GM12878 (cell line): ENCODE measurements at places on chromosomes 1 and 21.

GRCh38 chr1:161999301-162000052, 24.2 kb downstream of the OLFML2B start:
- no peaks in the 10 kb centered on the region; the same call in none of the 2 replicates for H3K27me3 ChIP-seq
- no peak overlapping the region for H3K27ac ChIP-seq
- H3K4me3 ChIP-seq, result no peak overlapping the region
- no peaks in the 10 kb centered on the region for H3K4me1 ChIP-seq

DNA sequence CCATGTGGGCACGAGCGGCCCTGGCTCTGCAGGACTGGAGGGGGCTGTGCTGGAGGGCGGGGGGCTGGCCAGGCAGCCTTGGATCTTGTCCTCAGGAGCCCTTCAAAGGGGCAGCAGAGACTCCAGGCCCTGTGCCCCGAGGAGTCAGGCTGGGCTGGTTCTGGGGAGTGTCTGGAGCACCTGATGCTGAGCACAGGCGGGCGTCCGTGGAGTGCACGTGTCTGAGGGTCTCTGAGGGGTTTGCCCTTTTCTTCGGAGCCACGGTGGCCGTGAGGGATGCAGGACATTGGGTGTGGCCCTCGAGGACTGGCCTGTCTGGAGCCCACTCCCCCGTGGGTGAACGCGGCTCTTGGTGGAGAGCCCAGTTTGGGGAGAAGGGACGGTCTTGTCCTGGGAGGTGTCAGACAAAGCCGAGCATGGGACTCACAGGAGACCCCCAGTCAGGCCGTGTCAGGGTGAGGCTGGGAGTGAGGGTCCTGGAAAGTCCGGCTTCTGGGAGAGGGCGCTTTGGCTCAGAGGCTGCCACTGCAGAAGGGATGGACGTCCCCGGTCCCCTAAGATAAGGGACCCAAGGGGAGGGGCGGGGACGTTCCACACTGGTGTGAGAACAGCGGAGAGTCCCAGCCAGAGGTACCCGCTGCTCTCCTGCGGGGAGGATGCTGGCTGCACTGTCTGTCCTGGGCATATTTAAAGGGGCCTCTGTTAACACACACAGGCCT, 60.8 kb downstream of the COL18A1 start:
- no peak overlapping the region for H3K4me3 ChIP-seq
- no peaks in the 10 kb centered on the region for H3K36me3 ChIP-seq
- no peaks in the 10 kb centered on the region for H3K4me1 ChIP-seq
- no peak for DNase-seq

DNA sequence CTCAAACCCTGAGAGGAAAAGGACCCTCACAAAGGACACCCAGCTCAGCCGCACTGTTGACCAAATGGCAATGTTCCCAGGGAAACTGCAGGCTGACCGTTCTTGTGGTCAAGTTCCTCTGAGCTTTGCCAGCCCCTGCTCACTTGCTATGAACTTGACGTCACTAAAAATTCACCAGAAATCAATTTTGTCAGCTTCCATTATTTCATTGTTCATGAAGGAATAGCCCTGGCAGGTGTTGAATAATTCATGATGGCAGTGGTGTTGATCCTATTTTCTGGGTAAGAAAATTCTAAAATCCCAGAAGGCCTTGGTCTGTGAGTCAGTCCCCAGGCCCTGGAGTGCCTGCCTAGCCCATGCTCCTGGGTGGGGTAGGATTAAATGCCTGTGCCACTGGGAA, 318.9 kb downstream of the ZNF326 start:
- no peaks in the 10 kb centered on the region for H3K27me3 ChIP-seq
- no peaks in the 10 kb centered on the region for H3K36me3 ChIP-seq
- no peaks in the 10 kb centered on the region for H3K4me1 ChIP-seq
- DNase-seq, result no peak
- no peak overlapping the region for H3K27ac ChIP-seq

GRCh38 chr21:38258521-38259485, 2.0 kb downstream of the KCNJ15 start:
- H3K27me3 ChIP-seq, result no peaks in the 10 kb centered on the region; the same call in 1 of the 2 replicates
- no peaks in the 10 kb centered on the region for H3K4me1 ChIP-seq
- no peak for DNase-seq
- H3K27ac ChIP-seq, result no peak overlapping the region
- no peaks in the 10 kb centered on the region for H3K36me3 ChIP-seq

DNA sequence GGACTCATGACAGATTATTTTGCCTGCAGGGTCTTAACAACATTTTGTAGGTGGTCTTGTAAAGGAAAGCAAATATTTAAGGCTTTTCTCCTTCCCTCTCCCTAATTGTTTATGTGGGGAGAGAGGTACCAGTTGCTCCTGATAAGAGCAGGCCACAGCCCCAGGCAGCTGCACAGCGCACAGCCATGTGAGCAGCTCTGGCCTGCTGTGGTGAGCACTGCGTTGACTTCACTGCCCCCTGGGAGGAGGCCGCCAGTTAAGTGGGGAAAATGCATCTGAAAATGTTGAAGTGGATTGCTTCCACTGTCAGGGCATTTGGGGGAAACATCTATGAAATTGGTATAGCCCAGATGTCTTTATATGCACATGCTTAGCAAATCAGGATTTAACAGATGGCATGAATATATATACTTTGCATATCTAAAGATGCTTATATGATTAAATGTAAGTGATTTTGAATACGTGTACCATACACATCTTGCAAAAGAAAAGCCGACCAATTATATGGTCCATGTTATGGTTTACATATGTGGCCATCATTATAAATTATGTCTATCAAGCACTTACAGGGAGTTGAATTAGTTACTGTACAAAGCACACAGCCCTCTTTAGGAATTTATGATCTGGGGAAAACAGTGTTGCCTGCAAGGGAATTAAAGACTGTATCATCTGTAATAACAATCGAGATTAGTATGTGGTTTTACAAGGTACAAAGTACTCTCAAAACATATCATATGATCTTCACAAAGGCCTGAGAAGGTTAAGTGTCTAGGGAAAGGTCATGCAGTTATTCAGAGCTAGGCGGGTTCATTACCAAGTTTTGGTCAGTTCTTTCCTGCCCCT, 132.1 kb downstream of the RHOU start:
- no peaks in the 10 kb centered on the region for H3K36me3 ChIP-seq
- no peaks in the 10 kb centered on the region for H3K27me3 ChIP-seq
- H3K4me1 ChIP-seq, result no peaks in the 10 kb centered on the region
- H3K27ac ChIP-seq, result no peak overlapping the region
- no peak for DNase-seq

DNA sequence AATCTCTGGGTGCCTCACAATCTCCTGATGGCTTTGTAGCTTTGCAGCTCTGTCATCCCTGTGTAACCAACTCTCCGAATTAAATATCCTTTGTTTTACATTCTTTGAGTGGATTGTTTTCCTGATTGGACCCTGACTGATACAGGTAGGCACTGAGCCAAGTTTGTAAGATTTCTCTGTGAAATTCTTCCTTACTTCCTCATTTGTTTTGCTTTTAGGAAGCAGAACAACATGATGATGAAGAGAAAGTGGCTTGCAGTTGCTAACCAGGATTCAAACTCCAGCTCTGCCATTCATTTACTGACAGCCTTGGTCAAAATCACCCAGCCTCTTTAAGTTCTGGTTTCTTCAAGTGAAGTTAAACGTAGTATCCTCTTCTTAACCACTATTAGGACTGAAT, 452.3 kb downstream of the OMA1 start:
- H3K36me3 ChIP-seq, result no peaks in the 10 kb centered on the region
- H3K27me3 ChIP-seq, result no peaks in the 10 kb centered on the region

- H3K27me3 ChIP-seq, result no peaks in the 10 kb centered on the region
- H3K36me3 ChIP-seq, result no peaks in the 10 kb centered on the region
- no peak overlapping the region for H3K27ac ChIP-seq
- H3K4me3 ChIP-seq, result no peak overlapping the region
- peaks cover 14% of the 10 kb centered on the region for H3K4me1 ChIP-seq
Measured at GRCh38 chr1:91757763-91758460, 128.0 kb downstream of the TGFBR3 start.

- H3K27ac ChIP-seq, result no peak overlapping the region
- H3K36me3 ChIP-seq, result peaks cover 31% of the 10 kb centered on the region
- no peak overlapping the region for H3K4me3 ChIP-seq
- DNase-seq, result no peak
Measured at GRCh38 chr1:202155478-202156021, 4.9 kb downstream of the PTPN7 start.

DNA sequence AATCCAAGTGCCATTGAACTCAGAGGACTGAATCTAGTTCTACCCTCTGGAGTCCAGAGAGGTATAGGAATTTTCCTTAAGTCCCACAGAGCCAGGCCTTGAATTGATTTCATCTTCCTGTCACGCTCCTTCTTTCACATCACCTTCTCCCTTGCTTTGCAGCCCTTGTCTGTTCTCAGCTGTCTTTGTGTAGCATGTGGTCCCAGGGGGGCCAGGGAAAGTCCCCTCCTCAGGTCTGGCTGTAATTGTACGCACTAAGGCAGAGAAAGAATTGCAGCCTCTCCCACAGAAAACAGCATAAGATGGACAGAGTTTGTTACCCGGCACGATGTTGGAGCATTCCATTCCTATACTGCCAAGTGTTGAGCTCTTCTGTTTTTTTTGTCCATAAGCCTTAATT, 153.6 kb downstream of the FAM78B start:
- no peaks in the 10 kb centered on the region for H3K36me3 ChIP-seq
- no peaks in the 10 kb centered on the region for H3K27me3 ChIP-seq
- DNase-seq, result no peak
- H3K4me3 ChIP-seq, result no peak overlapping the region

DNA sequence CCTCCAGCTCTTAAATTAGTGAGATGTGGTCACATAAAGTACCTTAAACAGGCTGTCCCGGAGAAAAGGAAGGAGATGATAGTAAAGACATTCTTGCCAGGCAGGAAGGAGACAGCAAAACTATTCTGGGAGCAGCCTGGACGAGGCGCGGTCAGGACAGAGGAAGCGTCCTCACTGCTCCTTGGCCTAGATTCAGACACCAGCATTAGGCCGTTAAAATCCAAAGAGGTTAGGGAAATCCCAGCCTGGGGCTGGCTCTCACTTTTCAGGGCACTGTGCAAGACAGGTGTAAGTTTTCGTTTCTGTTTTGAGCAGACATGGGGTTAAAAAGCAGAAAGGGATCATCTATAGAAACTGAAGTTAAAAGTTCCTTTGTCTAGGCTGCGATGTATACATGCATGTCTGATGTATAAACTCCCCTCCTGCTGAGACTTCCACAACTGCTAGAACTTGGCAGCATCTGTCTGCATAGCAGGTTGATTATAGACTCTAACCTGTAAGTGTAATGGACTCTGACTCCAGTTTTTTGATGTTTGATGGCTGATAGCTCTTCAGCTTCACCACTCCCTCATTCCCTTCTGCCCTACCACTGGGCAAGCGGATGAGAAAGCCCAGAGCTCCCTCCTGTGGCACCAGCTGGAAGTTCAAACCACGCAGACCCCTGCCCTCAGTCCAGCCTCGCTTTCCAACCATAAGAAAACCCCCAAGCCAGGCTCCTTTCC, 21.5 kb downstream of the STPG1 start:
- peak; percentile 84 for DNase-seq
- no peaks in the 10 kb centered on the region for H3K36me3 ChIP-seq
- peak overlapping the region; percentile 58; the same call in 1 of the 2 replicates for H3K4me3 ChIP-seq
- H3K27me3 ChIP-seq, result no peaks in the 10 kb centered on the region
- H3K4me1 ChIP-seq, result peaks cover 18% of the 10 kb centered on the region
- peak overlapping the region; percentile 85 for H3K27ac ChIP-seq

- H3K4me1 ChIP-seq, result no peaks in the 10 kb centered on the region
- no peaks in the 10 kb centered on the region for H3K36me3 ChIP-seq
- no peaks in the 10 kb centered on the region; the same call in 1 of the 2 replicates for H3K27me3 ChIP-seq
- H3K27ac ChIP-seq, result no peak overlapping the region
- no peak for DNase-seq
Measured at GRCh38 chr1:55716610-55717009, 501.4 kb upstream of the USP24 start.

- no peak overlapping the region for H3K27ac ChIP-seq
- H3K36me3 ChIP-seq, result no peaks in the 10 kb centered on the region
- peaks cover 3% of the 10 kb centered on the region; the same call in 1 of the 2 replicates for H3K27me3 ChIP-seq
- H3K4me3 ChIP-seq, result no peak overlapping the region
Measured at GRCh38 chr1:115865704-115866380, 24.9 kb upstream of the NHLH2 start.

GRCh38 chr21:41821756-41822431, 55.0 kb upstream of the RIPK4 start:
- peaks cover 19% of the 10 kb centered on the region for H3K36me3 ChIP-seq
- peaks cover 2% of the 10 kb centered on the region; the same call in 1 of the 2 replicates for H3K4me1 ChIP-seq
- no peak for DNase-seq
- no peaks in the 10 kb centered on the region for H3K27me3 ChIP-seq
- H3K4me3 ChIP-seq, result no peak overlapping the region
- H3K27ac ChIP-seq, result no peak overlapping the region

- no peaks in the 10 kb centered on the region for H3K36me3 ChIP-seq
- no peak for DNase-seq
- no peak overlapping the region for H3K27ac ChIP-seq
- no peaks in the 10 kb centered on the region for H3K27me3 ChIP-seq
Measured at GRCh38 chr1:87791931-87792740, 463.5 kb downstream of the LMO4 start.

- no peaks in the 10 kb centered on the region; the same call in 1 of the 2 replicates for H3K27me3 ChIP-seq
- H3K36me3 ChIP-seq, result no peaks in the 10 kb centered on the region
- no peak for DNase-seq
- H3K4me3 ChIP-seq, result peak overlapping the region; percentile 68
- H3K4me1 ChIP-seq, result peaks cover 15% of the 10 kb centered on the region
Measured at GRCh38 chr1:220879509-220880361, 492 bp downstream of the HLX start.

GRCh38 chr21:36579898-36580297, 100.0 kb upstream of the CLDN14 start:
- no peak overlapping the region for H3K4me3 ChIP-seq
- no peaks in the 10 kb centered on the region for H3K36me3 ChIP-seq
- H3K4me1 ChIP-seq, result peaks cover 9% of the 10 kb centered on the region
- H3K27me3 ChIP-seq, result no peaks in the 10 kb centered on the region
- no peak overlapping the region for H3K27ac ChIP-seq

DNA sequence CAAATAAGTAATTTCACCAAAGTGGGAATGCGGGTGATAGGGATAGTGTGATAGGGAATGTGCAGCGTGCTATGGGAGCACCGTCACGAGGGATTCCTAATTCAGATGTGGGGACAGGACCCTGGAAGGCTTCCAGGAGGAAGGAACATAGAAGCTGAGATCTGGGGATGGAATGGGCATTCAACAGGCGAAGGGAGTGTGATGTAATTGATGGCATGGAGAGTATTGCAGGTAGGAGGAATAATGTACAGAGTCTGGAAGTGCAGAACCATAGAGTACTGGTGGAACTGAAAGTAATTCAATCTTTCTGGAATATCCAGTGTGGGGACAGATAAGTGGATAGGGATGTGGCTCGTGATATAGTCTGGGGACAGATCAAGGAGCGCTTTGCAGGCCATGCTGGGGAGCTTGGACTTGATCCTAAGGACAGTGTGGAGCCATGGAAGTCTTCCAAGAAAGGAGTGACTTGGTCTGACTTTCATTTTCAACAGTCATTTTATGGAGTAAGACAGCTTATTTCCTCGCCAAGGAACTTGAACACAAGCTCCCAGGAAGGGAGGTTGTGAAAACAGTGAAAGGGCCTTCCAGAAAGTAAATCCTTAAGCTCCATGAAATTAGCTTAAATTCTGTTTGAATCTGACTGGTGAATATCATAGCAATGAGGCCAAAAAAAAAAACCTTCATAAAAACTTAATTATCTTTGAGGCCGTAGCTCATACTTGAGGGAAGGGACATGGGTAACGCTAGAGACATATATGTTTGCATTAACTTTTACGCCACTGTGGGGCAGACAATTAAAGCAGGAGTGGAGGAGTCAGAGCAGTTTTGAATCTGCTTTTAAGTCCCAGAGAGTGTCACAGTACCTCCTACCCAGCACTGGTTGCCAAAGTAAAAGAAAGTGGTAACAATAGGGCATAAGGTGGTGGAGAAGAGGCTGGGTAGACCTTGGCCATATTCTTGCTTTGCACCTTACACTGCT, 55.8 kb downstream of the ROR1 start:
- peaks cover 4% of the 10 kb centered on the region; the same call in 1 of the 2 replicates for H3K4me1 ChIP-seq
- no peaks in the 10 kb centered on the region for H3K36me3 ChIP-seq
- no peak overlapping the region for H3K27ac ChIP-seq
- H3K4me3 ChIP-seq, result no peak overlapping the region
- DNase-seq, result no peak
